ENCODE measurements at places on chromosomes 16 and 17. TPM values are rescaled to one million over a fixed set of nuclear protein-coding genes. Genes with fewer than 3 reads are reported as not detected.

- H3K27ac ChIP-seq: no peak overlapping the region
- H3K27me3 ChIP-seq: no peaks in the 10 kb centered on the region
- no peak for DNase-seq
- H3K4me1 ChIP-seq: no peaks in the 10 kb centered on the region
- no peaks in the 10 kb centered on the region for H3K36me3 ChIP-seq
These were observed 467.7 kb downstream of the CDH11 start for GRCh38 chr16:64654178-64654577.

- DNase-seq: peak; percentile 27
- peaks cover 30% of the 10 kb centered on the region for H3K27me3 ChIP-seq
- H3K4me3 ChIP-seq: peak overlapping the region; percentile 77
- H3K36me3 ChIP-seq: no peaks in the 10 kb centered on the region
- H3K4me1 ChIP-seq: peaks cover 8% of the 10 kb centered on the region
These were observed 61.0 kb upstream of the RBL2 start for GRCh38 chr16:53372992-53373871.

GRCh38 chr16:12458591-12459358 is 344.9 kb downstream of the CPPED1 start:
- no peak for DNase-seq
- peak overlapping the region; percentile 74 for H3K27ac ChIP-seq
- H3K4me3 ChIP-seq: peak overlapping the region; percentile 40
- no peaks in the 10 kb centered on the region for H3K27me3 ChIP-seq

KRTAP4-4 gene
- total RNA-seq: not detected

DNA sequence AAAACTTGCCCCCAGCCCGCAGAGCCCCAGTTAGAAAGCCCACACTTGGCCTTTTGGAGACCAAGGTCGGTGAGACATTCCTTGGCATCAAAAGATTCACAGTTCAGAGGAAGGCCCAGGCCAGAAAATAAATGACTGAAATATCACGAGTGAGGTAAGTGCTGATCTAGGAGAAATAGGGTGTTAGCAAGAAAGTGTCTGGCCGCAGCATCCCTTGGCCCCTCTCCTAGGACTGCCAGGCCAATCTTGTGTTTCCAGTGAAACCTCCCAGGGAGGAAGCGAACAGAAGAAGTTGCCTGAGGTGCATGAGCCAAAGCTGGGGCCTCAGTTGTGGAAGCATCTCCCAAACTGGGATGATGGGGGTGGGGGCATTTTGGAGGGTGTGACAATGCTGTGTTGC is 22.5 kb upstream of the NSMCE1 start:
- peaks cover 38% of the 10 kb centered on the region for H3K4me1 ChIP-seq
- H3K27ac ChIP-seq: no peak overlapping the region
- H3K27me3 ChIP-seq: no peaks in the 10 kb centered on the region
- H3K36me3 ChIP-seq: no peaks in the 10 kb centered on the region

SHISA9 gene
- total RNA-seq: 0.02 TPM

SLC38A8 gene
- not detected for total RNA-seq

- no peak for DNase-seq
- no peaks in the 10 kb centered on the region for H3K27me3 ChIP-seq
- H3K36me3 ChIP-seq: no peaks in the 10 kb centered on the region
- H3K27ac ChIP-seq: no peak overlapping the region
- no peaks in the 10 kb centered on the region for H3K4me1 ChIP-seq
These were observed 688.2 kb upstream of the KIF2B start for GRCh38 chr17:53134548-53134947.

DNA sequence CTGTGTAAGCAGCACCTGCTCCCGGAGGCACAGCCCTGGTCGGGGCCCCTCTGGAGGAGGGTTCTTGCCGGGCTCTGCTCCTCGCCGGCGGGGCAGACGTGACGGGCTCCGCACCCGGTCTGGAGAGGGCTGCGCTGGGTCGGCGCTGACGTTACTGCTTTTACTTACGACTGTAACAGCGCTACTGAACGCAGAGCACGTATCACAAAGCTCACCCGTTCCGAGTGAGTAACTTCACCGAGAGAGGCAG is 1.3 kb upstream of the RAB40C start:
- peaks cover 39% of the 10 kb centered on the region for H3K4me1 ChIP-seq
- H3K4me3 ChIP-seq: peak overlapping the region; percentile 95
- no peaks in the 10 kb centered on the region for H3K27me3 ChIP-seq
- H3K36me3 ChIP-seq: peaks cover 7% of the 10 kb centered on the region
- DNase-seq: peak; percentile 70
